HS-5 (cell line): ENCODE measurements at places on chromosomes 7 and 10.

DNA sequence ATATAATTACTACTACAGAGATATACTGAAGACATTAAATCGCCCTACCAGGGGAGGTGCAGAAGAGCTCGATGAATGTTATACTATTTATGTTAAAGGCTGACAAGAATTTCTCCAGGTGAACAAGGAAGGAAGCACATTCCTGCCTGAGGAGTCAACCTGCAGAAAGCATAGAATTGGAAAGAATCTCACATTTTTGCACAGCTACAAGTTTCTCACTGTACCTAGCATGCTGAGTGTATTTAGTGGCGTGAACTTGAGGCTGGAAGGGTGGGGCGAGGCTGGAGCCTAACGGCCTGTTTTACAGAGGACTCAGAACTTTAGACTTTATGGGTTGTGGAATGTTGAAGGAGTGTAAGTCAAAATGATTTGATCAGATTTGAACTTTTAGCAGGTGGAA lies 373.6 kb upstream of the LRGUK start:
- no peak for DNase-seq

GRCh38 chr10:95787447-95787846 lies 31.5 kb downstream of the ENTPD1 start:
- DNase-seq = no peak

- no peak for DNase-seq
These were observed 62.4 kb upstream of the PAX2 start for GRCh38 chr10:100683004-100683403.

DNA sequence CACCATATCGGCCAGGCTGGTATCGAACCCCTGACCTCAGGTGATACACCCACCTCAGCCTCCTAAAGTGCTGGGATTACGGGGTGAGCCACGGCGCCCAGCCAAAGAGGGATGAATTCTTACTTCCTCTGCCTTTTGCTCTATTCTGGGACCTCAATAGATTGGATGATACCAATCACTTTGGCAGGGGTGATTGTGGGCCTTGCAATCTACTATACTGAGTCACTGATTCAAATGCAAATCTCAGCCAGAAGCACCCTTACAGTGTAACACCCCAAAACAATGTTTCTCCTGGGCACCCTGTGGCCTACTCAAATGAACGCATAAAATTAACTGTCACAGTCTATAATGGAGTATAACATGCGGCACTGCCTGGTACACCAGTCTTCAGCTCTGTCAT lies 596.7 kb upstream of the LRRTM3 start:
- DNase-seq = no peak

GRCh38 chr7:108308903-108309302 lies 147.3 kb downstream of the NRCAM start:
- no peak for DNase-seq

GRCh38 chr7:102140952-102141370 lies 145.7 kb upstream of the SH2B2 start:
- DNase-seq = no peak

- DNase-seq = no peak
These were observed 732.1 kb upstream of the AUTS2 start for GRCh38 chr7:68866200-68866570.

DNA sequence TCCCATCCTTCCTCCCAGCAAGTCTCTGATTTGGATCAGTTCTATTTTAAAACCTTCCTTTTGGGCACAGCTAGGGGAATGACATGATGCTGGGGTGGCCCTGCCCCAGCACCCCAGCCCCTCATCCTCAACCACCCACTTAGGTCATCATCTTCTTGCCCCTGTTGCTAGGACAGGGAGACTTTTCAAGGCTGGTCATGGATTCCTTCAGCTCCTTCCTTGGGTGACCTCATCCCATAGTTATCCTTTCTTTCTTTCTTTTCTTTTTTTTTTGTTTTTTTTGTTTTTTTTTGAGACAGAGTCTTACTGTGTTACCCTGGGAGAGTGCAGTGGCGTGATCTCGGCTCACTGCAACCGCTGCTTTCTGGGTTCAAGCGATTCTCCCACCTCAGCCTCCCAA lies 127.2 kb downstream of the WDFY4 start:
- no peak for DNase-seq

DNA sequence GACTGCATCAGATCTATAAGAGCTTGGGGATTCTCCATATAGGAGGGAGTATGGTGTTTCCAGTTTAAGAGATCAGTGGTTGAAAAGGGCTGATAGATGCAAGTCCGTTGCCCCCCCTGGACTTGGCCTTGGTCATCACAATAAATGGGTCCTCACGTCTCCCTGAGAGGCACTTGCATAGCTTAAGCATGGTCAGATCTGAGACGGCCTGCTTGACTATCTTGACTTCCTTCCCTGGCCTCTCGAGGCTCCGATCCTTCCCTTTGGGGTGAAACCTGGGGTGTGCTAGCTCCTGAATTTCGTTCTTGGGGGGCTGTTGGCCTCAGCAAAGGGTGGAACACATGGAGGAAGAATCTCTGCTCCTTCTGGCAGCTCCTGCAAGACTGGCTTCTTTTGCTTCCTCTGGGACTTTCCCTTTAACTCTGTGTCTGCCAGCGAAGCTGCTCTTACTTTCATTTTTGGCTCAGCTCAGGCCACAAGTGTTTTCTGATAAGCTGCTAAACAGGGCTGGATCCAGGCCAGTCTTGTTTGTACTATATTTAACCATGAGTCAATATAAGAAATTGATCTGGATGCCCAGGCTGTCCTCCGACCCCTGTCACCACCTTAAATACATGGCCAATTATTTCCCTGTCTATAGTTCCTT lies 11.2 kb upstream of the ZNF485 start:
- DNase-seq = no peak

DNA sequence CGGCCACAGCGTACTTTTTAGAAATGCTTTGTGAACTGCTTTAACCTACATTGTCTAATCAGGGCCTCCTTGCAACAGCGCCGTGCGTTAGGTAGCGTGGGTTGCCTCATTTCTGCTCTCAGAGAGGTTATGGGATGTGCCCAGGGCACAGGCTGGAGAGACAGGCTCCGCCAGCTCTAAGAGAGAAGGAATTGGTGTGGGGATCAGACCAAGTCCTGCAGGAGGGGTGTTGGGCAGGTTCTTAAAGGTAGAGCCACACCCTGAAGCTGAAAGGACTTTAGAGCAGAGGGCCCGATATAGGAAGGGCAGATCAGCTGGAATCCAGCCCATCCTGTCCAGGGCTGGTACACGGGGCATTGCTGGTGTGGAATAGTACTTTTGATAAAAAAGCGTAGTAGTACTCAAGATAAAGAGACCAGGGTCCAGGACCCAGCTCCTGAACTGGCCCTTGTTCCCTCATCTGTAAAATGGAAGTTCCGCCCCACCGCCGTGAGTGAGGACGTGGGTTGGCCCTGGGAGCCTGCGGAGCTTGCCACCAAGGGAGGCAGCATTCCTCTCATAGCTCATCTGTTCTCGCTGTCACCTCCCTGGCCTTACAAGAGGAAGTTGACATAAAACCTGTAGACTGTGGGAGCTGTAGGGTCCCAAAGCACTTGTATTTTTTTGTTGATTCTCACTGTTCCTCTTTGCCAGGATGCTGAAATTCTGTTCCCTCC lies 37.2 kb downstream of the TMEM120A start:
- DNase-seq = no peak

- DNase-seq = no peak
These were observed 383 bp upstream of the R3HCC1L start for GRCh38 chr10:98134117-98134430.

DNA sequence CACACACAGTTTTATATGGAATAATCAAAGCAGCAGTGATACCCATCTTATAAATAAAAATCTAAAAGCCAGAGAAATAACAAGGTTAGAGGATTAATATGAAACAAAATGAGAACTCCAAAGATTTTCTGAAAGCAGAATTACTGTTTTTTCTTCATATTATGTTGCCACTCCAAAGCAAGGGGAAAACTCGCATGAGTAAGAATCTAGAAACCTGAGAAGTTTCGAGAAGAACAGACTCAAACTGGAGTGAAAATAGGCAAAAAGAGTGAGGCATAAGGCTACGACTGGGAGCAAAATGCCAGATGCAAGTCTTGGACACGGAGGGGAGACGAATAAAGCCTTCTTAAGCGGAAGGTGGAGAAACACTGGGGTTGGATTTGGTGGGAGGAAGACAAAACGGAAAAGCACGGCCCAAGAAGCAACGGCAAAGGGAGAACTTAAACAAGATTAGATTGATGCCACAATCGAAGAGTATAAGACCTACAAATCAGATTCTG lies 923 bp downstream of the TNPO3 start:
- DNase-seq = no peak

- no peak for DNase-seq
These were observed 34.2 kb upstream of the IL15RA start for GRCh38 chr10:6011558-6011957.

DNA sequence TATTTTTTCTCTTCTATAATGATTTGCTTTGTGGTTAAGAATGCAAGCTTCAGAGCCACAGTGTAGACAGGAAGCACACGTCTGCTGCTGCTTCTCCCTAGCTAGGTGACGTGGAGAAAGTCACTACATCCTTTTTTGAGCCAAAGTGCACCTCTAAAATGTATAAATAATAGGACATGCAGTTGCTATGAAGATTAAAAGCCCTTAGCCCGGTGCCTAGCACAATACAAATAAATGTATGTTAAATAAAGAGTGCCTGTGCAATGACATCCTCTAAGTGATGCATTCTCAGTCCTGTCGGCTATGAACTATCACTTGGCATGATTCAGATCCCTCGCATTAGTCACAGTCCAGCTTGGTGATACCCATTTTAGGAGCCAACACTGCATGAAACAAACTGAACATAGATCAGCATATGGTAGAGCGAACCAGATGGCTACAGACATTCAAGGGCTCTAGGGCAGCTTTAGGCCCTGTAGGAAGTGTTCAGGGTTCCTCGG lies 4.8 kb upstream of the TRDMT1 start:
- DNase-seq = no peak

GRCh38 chr7:155745737-155746136 lies 66.5 kb downstream of the SHH start:
- DNase-seq = no peak
